ENCODE measurements at places on chromosomes 1 and 21.

DNA sequence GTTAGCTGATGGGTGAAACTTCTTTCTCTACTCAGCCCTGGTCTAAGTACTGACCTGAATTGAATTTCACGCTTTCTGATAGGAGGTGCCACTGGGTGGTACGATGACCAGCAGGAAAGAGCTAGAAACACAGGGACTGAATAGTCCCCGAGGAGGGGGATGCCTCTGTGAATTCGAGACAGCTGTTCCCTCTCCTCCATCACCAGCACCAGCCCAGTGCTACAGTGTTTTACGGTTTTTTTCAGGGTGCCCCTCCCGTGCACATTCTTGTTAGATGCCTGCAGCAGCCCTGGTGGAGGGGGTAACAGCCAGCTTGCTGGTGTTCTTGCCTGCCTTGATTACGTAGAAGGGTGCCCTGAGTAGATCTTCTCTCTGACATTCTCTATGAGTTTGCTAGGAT lies 7.1 kb downstream of the HUNK start:
- DNase-seq: no peak

- no peak for DNase-seq
These were observed 7.5 kb upstream of the RGS1 start for GRCh38 chr1:192568063-192568462.

DNA sequence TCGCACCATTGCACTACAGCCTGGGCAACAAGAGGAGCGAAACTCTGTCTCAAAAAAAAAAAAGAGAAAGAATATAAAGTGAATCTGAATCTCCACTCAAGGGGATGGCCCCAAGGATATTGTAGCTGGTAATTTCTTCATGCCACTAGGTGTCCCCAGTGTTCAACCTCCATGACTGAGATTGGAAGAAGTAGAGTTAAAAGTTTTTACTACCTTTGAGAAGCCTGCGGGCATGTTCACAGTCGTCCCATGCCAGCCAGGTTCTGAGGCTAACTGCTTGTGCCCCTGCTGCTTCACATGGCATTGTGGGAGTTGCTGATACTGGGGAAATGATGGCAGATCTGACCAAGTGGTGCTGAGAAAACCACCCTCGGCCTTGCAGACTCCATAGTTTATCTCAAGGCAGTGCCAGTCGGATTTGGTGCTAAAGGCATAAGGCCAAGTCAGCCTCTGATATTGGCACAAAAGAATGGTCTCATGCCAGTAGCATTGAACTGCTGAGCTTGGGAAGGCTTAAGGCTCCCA lies 10.8 kb upstream of the SHISA4 start:
- DNase-seq: peak; percentile 43

- no peak for DNase-seq
These were observed 109.8 kb downstream of the CACHD1 start for GRCh38 chr1:64579767-64580166.

DNA sequence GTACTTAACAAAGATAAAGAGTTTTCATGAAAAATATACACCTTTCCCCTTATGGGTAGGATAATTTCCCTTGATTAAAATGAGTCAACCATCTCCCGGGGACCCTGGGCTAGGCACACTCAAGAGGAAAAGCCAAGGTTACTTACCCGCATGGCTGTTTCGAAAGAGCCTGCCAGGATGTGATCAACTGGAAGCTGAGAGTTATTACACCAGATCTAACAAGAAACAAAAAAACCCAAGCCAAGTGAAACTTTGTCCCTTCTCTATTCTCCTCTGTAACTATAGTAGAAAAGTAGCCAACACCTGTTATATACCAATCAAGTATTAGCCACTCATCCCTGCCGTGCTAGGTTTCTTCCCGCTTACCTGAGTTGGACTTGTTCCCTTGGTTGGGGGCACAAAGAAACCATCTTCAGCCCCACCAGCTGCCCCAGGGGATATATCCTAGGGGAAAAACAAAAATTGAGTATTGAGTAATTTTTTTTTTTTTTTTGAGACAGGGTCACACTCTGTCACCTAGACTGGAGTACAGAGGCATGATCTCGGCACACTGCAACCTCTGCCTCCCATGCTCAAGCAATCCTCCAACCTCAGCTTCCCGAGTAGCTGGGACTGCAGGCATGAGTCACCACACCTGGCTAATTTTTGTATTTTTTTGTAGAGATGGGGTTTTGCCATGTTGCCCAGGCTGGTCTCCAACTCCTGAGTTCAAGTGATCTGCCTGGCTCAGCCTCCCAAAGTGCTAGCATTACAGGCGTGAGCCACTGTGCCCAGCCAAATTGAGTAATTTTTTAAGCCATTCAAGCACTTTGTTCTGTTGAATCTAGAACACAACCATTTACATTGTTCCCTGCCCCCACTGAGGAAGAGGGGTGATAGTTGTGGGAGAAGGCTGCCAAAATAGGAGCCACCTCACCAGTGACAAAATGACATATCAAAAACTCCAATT lies 8.4 kb upstream of the PEX19 start:
- no peak for DNase-seq

DNA sequence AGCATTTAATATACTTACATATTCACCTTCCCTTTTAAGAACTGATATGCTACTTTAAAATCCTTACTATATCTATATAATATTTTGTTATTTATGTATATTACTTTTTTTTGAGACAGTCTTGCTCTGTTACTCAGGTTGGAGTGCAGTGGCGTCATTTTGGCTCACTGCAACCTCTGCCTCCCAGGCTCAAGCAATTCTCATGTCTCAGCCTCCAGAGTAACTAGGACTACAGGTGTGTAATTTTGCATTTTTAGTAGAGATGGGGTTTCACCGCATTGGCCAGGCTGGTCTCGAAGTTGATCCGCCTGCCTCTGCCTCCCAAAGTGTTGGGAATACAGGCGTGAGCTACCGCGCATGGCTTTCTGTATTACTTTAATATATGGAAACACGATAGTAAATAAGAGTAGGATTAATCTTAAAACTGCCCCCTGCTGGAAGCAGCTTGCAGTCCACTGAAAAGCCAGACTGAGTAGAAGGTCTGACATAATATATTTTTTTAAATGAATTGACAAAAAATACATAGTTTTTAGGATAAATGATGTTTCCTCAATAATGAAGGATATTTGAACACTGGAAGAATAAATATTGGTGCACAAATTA lies 24.4 kb downstream of the RCAN3 start:
- DNase-seq: no peak

DNA sequence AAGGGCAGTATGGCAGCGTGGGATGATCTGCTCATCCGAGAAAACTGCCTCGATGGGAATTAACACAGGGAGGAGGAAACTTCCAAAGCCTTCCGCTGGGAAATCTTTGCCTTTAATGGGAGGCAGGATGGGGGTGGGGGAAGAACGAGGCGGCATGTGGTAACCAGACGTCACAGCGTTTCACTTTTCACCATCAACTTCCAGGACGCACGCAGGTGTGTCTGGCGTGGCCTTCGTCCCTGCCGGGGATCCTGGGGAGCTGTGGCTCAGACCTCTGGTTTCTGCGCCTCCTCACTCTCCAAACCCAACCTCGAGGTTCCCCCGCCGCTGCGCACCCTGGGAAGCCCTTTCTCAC lies 282 bp downstream of the RSPH1 start:
- no peak for DNase-seq

- DNase-seq: no peak
These were observed 600.4 kb downstream of the ADGRL2 start for GRCh38 chr1:82401116-82401515.

DNA sequence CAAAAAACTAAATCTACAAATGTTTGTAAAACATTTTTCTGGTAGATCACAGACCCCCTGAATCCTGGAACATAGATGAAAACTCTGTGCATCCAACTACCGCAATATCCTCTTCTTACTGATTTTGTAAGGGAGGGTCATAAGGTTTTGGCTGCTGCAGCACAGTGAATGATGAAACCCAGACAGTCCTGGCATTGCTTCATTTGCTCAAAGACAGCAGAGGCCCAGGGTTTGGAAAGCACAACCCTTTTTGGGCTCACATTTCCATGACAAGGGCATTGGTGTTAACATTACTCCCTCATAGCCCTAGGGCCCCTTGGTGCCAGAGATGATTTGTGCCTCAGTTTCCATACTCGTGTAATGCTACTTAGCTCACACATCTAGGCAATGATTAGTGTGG lies 51.2 kb downstream of the PLXNA2 start:
- DNase-seq: no peak

DNA sequence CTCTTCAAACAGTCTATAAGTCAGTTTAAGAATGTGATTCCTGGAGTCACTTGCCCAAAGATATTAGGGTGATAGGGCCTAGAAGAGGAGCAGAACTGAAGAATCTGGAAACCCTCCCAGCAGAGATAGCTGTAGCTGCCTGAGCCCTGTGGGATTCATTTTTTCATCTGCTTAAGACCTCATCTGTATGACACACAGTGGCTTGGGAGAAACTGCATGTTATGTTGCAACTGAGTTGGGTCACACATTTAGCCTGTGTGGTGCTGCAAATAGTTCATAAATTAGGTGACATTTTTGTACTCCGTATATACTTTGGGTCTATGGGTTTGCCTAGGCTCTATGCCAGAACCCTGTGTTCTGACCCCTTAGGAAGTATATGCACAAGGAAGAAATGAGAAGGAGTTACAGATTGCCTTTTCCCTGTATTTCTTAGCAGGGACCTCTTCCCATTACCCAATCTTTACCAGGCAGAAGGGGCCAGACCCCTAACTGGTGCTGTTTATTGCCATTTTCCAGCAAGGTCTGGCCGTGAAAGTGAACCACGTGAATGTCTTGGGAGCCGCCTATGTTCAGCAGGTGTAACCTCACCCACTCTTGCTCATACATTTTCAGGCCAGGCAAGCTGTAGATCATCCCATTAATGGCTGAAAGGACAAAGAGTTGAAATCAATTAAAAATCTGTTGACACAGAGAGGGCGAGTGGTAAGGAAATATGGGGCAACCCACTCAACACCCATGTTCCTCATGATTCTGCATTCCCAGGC lies 41.9 kb upstream of the SLC19A2 start:
- no peak for DNase-seq

GRCh38 chr1:162670928-162671663 lies 38.8 kb downstream of the DDR2 start:
- no peak for DNase-seq

- no peak for DNase-seq
These were observed 73.4 kb upstream of the PPM1J start for GRCh38 chr1:112788561-112788960.

- DNase-seq: no peak
These were observed 36.9 kb upstream of the HIVEP3 start for GRCh38 chr1:41955461-41956159.

Data from nucleus accumbens (tissue), 56 donors.